ENCODE measurements at places on chromosomes 4 and X.

GRCh38 chrX:78619834-78620233 lies 39.3 kb downstream of the RTL3 start:
- DNase-seq, result no peak
- no peaks in the 10 kb centered on the region for H3K27me3 ChIP-seq
- no peaks in the 10 kb centered on the region for H3K36me3 ChIP-seq

GRCh38 chr4:79177388-79177787 lies 148.5 kb downstream of the NAA11 start:
- no peaks in the 10 kb centered on the region for H3K36me3 ChIP-seq
- no peaks in the 10 kb centered on the region for H3K4me1 ChIP-seq
- no peak for DNase-seq
- H3K4me3 ChIP-seq, result no peak overlapping the region
- H3K27ac ChIP-seq, result no peak overlapping the region

GRCh38 chr4:100288161-100288560 lies 97.9 kb upstream of the DDIT4L start:
- no peaks in the 10 kb centered on the region for H3K36me3 ChIP-seq
- H3K4me1 ChIP-seq, result no peaks in the 10 kb centered on the region
- H3K27ac ChIP-seq, result no peak overlapping the region
- H3K4me3 ChIP-seq, result no peak overlapping the region

GRCh38 chr4:184617600-184618196 lies 31.5 kb downstream of the CASP3 start:
- no peaks in the 10 kb centered on the region for H3K27me3 ChIP-seq
- no peaks in the 10 kb centered on the region for H3K4me1 ChIP-seq
- H3K36me3 ChIP-seq, result no peaks in the 10 kb centered on the region
- no peak for DNase-seq
- no peak overlapping the region for H3K4me3 ChIP-seq
- no peak overlapping the region for H3K27ac ChIP-seq

- H3K27me3 ChIP-seq, result no peaks in the 10 kb centered on the region
- H3K4me3 ChIP-seq, result no peak overlapping the region
- H3K27ac ChIP-seq, result no peak overlapping the region
- no peak for DNase-seq
Measured at GRCh38 chr4:8600266-8600665, 7.7 kb downstream of the CPZ start.

GRCh38 chrX:21959362-21960051 lies 19.0 kb downstream of the SMS start:
- H3K27ac ChIP-seq, result peak overlapping the region; percentile 28
- no peaks in the 10 kb centered on the region for H3K36me3 ChIP-seq
- no peak for DNase-seq
- H3K4me1 ChIP-seq, result peaks cover 9% of the 10 kb centered on the region
- no peak overlapping the region for H3K4me3 ChIP-seq
- H3K27me3 ChIP-seq, result no peaks in the 10 kb centered on the region

DNA sequence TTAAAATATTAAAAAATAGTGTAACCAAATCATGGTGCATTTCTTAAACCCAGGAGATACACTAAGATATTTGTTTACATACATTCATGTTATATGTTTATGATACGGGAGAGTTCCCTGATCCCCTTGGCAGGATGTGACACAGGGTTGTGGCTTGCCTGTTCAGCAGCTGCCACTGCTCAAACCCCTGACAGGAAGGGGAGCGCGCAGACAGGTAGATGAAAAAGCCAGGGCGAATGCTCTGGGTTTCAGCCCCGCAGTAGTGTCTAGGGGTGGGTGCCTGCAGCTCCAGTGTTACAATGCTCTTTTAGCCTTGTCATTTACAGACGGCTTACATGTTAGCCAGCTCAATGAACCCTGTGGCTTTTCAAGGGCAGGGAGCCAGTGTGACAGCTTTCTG lies 1343.8 kb upstream of the IGFBP7 start:
- no peak overlapping the region for H3K27ac ChIP-seq
- no peaks in the 10 kb centered on the region for H3K36me3 ChIP-seq
- H3K27me3 ChIP-seq, result no peaks in the 10 kb centered on the region
- H3K4me3 ChIP-seq, result no peak overlapping the region

DNA sequence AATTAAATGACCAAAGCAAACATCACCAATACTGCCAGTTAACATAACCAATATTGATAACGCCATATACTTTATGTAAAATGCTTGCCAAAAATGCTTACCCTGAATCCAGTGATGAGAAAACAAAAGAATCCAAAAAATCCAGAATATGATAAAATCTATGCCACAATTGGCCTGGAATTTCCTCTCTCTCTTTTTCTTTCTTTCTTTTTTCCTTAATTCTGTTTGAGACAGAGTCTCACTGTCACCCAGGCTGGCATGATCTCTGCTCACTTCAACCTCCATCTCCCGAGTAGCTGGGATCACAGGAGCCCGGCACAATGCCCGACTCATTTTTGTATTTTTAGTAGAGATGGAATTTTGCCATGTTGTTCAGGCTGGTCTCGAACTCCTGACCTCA lies 9.8 kb upstream of the SLC7A11 start:
- no peaks in the 10 kb centered on the region for H3K4me1 ChIP-seq
- no peak for DNase-seq
- no peak overlapping the region for H3K4me3 ChIP-seq
- H3K36me3 ChIP-seq, result no peaks in the 10 kb centered on the region

DNA sequence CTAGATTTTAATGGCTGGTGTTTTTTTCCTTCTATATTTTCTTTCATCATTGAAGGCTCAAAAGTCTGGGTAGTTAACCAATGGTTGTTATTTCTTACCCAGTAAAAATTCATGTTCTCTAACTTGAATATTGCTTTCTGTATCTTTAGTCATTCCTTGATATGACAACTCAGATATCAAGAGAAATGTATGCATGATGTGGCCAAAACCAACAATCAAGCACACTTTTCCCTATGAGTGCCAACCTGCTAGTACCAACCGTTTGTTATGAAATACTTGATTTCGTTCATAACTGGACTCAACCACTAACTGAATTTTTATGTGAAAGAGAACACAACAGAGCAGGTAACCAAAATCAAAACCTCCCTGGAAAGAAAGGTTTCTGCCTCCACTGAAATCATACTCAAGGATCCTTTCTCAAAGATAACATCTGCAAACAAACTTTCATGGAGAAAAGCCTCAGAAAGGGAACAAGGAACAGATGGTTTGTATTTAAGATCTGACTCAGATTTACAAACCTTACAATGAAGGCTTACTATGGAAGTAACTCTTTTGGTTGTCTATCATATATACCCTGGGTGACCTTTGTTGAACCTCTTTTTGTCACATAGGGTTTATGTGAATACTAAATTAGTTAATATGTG lies 8.3 kb upstream of the VEGFC start:
- no peaks in the 10 kb centered on the region for H3K4me1 ChIP-seq
- H3K36me3 ChIP-seq, result no peaks in the 10 kb centered on the region
- H3K4me3 ChIP-seq, result no peak overlapping the region
- no peak overlapping the region for H3K27ac ChIP-seq
- no peaks in the 10 kb centered on the region for H3K27me3 ChIP-seq
- no peak for DNase-seq

- no peaks in the 10 kb centered on the region for H3K27me3 ChIP-seq
- no peak overlapping the region for H3K27ac ChIP-seq
- no peak for DNase-seq
- H3K36me3 ChIP-seq, result peaks cover 2% of the 10 kb centered on the region
- no peak overlapping the region for H3K4me3 ChIP-seq
- no peaks in the 10 kb centered on the region for H3K4me1 ChIP-seq
Measured at GRCh38 chr4:13378973-13379759, 105.0 kb downstream of the RAB28 start.

- no peak overlapping the region for H3K27ac ChIP-seq
- H3K4me1 ChIP-seq, result no peaks in the 10 kb centered on the region
- no peaks in the 10 kb centered on the region for H3K27me3 ChIP-seq
Measured at GRCh38 chrX:2841537-2841936, 12.8 kb downstream of the GYG2 start.

DNA sequence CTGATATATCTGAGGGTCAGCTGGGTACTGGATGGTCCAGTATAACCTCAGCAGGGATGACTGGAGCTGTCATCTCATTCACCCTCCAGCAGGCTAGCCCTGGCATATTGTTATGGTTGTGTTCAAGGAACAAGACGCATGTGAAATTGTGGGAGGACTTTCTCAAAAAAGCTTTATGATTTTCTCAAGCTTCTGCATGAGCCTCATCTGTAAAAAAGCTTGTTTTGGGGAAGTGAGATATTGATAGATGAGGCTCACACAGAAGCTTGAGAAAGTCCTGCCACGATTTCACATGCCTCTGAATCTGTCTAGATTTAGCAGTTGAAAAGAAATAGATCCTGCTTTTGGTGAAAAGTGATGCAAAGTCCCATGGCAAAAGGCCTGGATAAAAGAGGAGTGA lies 93.4 kb downstream of the SPCS3 start:
- no peak overlapping the region for H3K27ac ChIP-seq
- H3K27me3 ChIP-seq, result no peaks in the 10 kb centered on the region
- no peak for DNase-seq
- H3K4me1 ChIP-seq, result no peaks in the 10 kb centered on the region

GRCh38 chr4:142427456-142427855 lies 418.6 kb downstream of the INPP4B start:
- H3K27me3 ChIP-seq, result no peaks in the 10 kb centered on the region
- no peak overlapping the region for H3K27ac ChIP-seq
- no peaks in the 10 kb centered on the region for H3K36me3 ChIP-seq
- H3K4me3 ChIP-seq, result no peak overlapping the region
- no peak for DNase-seq

DNA sequence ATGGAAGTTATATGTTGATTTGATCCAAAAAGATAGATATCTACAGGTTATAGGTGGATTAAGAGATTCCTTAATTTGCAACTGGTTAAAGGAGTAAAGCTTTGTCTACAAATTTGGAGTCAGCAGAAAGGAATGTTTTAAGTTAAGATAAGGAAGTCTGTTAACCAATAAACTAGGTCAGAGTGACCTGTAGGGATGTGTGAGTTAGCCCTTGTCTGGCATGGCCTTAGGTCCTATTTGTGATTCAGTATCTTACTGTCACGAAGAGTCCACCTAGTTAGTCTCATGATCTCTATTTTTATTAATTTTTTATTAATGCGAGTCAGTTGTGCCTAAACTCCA lies 230.8 kb downstream of the INPP4B start:
- DNase-seq, result no peak
- no peaks in the 10 kb centered on the region for H3K27me3 ChIP-seq
- H3K36me3 ChIP-seq, result no peaks in the 10 kb centered on the region
- no peaks in the 10 kb centered on the region for H3K4me1 ChIP-seq

DNA sequence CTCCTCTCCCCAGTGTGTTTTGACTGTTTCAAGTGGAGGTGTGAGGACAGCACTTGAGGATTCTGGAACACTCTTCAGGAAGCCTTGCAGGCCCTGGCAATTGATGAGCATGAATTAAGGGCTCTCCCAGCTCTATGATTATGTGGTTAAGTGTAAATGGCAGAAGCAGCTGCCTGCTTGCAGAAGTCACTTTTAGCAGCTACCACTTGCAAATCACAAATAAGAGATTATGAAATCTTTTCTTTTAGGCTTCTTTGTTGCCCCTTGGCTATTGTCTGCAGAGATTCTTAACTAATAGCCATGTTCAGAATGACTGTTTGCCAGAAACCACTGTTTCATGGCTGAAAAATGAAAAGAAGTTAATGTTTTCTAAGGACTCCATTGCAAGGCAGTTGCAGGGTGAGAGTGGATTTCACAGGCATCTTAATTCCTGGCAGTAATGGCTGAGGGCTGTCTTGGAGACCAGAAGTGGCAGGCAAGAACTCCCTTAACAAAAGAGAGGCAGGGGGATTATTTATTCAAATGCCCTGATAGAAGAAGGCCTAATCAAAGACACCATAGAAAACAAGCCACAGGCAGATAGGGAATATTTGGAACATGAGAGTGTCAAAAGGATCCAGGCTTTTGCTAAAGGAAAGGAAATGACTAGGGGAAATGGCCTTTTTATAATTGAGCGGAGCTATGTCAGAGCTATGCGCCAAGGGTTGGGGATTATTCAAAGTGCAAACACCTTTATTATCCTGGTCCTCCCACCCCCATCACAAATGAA lies 8.3 kb upstream of the HOPX start:
- no peaks in the 10 kb centered on the region for H3K4me1 ChIP-seq
- no peaks in the 10 kb centered on the region for H3K27me3 ChIP-seq
- H3K36me3 ChIP-seq, result no peaks in the 10 kb centered on the region
- DNase-seq, result no peak
- no peak overlapping the region for H3K4me3 ChIP-seq

DNA sequence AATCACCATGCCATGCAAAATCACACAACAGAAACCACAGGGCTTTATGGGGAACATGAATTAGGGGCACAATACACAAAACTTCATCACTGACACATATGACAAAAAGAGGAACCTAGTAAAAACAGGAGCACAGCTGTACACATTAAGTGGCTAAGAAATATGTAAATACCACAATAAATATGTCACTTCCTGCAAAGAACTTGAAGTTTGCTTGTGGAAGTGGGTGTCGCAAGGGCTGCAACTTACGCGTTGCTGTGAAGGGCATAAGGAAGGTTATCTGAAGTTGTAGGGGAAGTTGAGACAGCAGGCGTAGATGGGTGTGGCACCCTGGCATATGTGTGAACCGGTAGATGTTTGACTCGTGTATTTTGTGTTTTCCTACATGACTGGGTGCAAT lies 42.4 kb downstream of the CLCN4 start:
- H3K27ac ChIP-seq, result no peak overlapping the region
- no peak for DNase-seq
- H3K4me3 ChIP-seq, result no peak overlapping the region

DNA sequence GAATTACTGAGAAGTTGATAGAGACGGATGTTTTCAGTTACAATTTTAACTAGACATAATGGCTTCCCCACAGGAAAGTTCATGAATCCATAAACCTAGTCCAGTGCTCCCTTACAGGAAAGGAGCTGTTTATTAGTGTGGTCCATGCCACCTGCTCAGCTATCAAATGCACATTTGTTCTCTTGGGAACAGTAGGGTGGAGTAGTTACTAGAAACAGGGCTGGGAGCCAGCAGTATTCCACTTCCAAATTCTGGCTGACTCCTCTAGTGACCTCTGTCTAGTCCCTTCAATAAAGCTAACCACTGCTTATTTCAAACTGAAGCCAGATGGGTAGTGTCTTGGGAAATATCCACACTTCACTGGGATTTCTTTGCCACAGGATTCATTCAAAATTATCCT lies 88.4 kb upstream of the TLL1 start:
- no peaks in the 10 kb centered on the region for H3K36me3 ChIP-seq
- DNase-seq, result no peak
- no peaks in the 10 kb centered on the region for H3K27me3 ChIP-seq
- no peak overlapping the region for H3K4me3 ChIP-seq

DNA sequence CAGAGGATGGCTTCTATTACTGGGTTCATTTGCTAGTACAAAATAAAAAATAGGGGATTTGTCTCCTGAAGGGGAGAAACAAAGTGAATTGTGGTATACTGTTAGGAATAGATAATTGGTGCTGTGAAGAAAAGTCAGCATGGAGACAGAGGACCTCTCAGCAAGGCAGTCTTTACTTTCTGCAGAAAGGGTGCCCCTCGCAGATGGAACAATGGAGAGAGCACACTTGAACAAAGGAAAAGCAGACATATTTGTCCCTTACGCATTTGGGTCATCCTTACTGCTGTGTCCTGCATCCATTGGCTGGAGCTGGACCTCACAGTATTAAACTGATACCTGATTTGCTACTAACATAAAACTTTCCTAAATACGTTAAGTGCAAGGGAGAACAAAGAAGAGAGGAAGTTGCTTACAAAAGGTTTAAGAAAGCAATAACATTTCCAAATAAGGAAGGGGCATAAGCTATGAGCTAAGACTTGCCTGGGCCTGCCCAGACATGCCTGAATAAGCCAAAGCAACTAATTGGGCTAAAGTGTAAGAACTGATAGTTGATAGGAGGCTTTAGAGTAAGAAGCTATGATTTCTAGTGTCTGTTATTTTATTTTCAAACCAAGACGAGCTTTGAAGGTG lies 83.8 kb downstream of the CCKAR start:
- no peaks in the 10 kb centered on the region for H3K27me3 ChIP-seq
- H3K36me3 ChIP-seq, result no peaks in the 10 kb centered on the region
- H3K4me1 ChIP-seq, result no peaks in the 10 kb centered on the region

All from kidney (tissue), 22 donors.